ENCODE measurements at places on chromosomes 12 and 14.

DNA sequence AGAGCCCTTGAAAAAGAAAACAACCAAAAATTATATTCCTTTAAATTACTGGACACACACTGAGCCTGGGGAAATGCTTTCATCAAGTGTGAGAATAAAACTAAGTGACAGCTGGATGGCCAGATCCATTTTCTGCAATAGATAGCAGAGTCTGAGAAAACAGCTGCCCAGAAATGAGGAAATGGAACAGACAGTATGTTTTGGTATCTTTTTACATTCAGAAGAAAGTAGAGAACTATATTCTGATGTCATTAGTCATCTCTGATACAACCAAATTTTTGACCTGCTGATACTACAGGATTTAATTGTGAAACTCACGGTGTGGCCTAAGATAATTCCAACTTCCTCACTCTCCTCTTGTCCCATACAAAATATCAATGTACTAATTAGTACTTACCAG, 78.2 kb downstream of the HMGA2 start:
- no peak for DNase-seq

DNA sequence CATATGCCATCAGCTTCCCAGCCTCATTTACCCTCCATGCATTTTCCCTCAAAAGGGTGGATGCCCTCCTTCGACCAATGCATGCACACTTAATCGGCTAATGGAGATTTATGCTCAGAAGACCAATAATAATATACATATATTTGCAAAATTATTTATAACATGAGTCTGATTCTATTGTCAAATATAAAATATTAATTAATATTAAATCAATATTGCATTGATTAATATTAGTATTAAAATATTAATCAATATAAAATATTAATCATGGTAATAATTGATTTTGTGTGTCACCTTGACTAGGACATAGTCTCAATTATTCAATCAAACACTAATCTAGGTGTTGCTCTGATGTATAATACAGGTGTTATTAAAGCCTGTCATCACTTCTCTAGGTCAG, 1282.5 kb downstream of the TMEM121 start:
- DNase-seq: no peak

DNA sequence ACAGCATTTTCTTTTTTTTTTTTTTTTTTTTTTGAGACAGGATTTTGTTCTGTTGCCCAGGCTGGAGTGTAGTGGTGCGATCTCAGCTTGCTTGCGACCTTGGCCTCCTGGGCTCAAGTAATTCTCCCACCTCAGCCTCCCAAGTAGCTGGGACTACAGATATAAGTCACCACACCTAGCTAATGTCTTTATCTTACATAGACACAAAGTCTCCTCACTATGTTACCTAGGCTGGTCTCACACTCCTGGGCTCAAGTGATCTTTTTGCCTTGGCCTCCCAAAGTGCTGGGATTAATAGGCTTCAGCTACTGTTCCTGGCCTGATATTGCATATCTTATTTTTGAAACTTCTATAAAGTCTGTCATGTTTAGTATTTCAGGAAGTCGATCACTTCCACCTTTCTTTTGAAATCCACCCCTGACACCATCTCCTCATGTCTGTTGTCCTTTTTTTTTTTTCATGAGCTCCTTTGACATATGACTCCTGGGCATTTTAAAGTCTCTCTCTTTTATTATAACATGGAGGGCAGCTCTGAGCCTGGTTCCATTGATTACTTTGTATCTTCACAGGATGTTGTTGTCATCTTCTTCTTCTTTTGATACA, 5.9 kb upstream of the A2ML1 start:
- DNase-seq: no peak

GRCh38 chr12:52969828-52970569, 21.1 kb downstream of the KRT18 start:
- DNase-seq: no peak

- DNase-seq: no peak
These were observed 11.5 kb downstream of the C1S start for GRCh38 chr12:7072035-7072434.

DNA sequence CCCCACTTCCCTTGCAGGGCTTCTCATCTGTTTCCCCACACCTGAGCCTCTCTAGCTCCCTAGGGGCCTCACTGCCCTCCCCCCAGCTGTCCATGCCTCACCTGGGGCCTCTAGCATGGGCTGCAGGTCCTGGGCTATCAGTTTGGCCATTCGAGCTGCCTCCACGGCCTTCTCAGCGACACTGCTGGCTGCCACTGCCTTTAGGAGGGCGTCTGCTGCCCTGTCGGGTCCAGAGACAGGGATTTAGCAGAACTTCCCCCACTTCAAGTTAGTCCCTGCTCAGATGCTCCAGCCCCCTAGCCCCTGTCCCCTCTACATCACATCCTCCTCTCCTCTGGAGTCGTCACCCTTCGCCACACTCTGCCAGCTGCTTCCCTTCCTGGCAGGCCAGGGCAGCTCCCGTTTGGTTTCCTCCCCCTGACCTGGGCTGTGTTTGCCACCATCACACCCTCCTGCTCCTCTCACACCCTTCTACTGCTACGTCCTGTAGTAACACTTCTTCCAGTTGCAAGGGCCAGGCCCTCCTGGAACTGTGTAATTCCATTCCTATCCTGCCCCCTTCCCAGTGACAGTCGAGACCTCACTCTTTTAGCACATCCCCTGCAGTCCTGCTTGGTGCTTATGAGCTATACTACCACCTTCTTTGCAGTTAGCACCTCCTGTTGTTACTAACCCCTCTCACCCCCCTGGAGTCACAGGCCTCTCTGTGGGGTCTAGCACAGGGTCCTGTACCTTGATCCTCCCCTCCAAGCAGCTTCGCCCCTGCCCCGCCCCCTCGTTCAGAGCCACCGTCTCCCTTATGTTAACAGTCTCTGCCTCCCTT, 4.3 kb upstream of the AP1G2 start:
- DNase-seq: peak; percentile 46

- DNase-seq: no peak
These were observed 99.9 kb downstream of the PPM1H start for GRCh38 chr12:62834971-62835547.

GRCh38 chr14:48786498-48786897, 799.7 kb downstream of the RPS29 start:
- DNase-seq: no peak

- no peak for DNase-seq
These were observed 209.4 kb upstream of the USP15 start for GRCh38 chr12:62050785-62051184.

- no peak for DNase-seq
These were observed 14.8 kb downstream of the CDKL1 start for GRCh38 chr14:50381823-50382287.

GRCh38 chr12:56129206-56129941, 1.3 kb downstream of the ESYT1 start:
- no peak for DNase-seq

DNA sequence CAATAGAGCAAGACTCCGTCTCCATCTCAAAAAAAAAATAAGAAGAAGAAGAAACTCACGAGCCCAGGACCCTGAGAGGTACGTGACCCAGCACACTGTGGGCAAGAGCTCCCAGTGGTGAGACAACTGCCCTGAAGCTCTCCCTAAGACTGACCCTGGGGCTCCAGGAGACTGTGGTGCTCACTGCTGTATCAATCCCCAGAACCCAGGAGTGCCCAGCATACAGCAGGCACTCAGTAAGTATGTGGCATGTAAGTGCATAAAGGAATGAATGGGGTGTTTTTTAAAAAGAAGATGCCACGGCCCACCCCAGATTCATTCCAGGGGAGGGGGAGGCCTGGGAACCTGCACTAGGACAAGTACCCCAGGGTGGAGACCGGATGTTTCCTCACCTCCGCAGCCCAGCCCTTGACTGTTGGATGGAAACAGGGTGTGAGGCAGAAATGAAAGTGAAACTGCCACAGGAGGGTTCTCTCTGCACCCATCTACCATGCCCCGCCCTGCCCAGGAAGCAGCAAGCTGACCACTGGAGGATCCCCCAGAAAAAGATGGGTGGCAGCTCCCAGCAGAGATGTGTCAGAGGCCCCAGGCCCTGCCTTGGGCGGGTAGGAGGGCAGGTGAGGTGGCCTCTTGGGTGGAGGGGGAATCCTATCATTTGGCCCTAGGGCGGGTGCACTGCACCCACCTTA, 12.2 kb downstream of the ITPK1 start:
- no peak for DNase-seq

DNA sequence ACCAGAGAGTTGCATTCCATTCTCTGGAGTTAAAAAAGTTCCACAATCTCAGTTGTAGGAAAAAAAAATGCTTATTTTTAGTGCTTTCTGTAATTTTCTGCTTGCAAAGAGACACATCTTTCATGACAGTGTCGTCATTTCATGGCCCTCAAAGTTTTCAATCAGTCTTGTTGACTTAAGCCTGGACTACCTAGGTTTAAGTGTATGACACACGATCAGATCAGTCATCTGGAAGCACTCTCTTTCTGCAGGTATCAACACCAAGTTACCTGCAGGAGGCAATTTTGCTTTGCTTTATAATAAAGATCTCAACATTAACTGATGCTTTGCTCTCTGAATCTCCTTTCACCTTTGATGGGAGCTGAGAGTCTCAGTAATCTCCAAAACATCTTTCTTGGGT, 251.6 kb downstream of the BCAT1 start:
- DNase-seq: no peak

DNA sequence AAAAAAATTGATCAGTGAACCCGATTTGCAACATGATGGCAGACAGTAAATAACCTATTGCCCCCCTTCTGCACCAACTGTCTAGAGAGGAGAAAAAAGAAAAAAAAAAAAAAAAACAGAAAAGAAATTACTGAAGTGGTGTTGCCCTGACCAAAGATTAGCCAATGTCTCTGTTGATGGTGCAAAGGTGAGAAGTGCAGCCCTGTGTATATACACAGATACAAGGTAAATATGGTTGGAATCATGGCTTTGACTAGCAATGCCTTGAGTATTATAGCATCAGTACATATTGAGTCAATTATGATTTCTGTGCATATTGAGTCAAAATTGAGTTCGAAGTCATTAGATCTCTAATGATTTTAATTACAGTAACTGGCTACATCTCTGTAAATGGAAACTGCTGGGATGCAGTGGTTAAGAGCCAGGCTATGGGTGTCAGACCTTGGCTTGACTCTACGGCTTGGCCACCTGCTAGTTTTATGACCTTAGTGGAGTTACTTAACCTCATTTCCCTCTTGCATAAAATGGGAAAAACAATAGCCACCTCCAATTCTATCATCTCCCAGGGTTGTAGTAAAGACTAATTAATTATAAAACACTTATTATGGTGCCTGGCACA, 51.0 kb downstream of the EGLN3 start:
- no peak for DNase-seq

- no peak for DNase-seq
These were observed 64.2 kb upstream of the DICER1 start for GRCh38 chr14:95221531-95221930.

DNA sequence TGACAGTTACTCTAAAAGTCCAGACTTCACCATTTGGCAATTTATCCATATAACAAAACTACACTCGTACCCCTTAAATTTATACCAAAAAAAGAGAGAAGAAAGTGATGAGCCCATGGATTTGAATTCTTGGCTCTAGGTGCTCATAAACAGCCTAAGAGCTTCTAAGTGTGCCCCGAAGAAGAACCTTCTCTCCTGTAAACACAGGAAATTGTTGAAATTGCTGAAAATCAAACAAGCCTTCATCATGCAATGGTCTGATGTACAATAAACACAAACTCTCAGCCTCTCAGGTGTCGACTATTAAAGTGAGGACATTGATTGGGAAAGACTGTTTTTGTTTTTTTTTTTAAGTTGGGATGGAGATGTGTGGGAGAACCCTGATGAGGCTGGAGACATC, 21.8 kb downstream of the PDE6H start:
- no peak for DNase-seq

GRCh38 chr14:99247101-99247729, 24.8 kb downstream of the BCL11B start:
- no peak for DNase-seq

Data from NCI-H1694 treated with DMSO at 0.1 percent for 48 hours (cell line).